ENCODE measurements at places on chromosomes 6 and 20.

GRCh38 chr20:62745279-62745951, 36.8 kb downstream of the NTSR1 start:
- no peak for DNase-seq

DNA sequence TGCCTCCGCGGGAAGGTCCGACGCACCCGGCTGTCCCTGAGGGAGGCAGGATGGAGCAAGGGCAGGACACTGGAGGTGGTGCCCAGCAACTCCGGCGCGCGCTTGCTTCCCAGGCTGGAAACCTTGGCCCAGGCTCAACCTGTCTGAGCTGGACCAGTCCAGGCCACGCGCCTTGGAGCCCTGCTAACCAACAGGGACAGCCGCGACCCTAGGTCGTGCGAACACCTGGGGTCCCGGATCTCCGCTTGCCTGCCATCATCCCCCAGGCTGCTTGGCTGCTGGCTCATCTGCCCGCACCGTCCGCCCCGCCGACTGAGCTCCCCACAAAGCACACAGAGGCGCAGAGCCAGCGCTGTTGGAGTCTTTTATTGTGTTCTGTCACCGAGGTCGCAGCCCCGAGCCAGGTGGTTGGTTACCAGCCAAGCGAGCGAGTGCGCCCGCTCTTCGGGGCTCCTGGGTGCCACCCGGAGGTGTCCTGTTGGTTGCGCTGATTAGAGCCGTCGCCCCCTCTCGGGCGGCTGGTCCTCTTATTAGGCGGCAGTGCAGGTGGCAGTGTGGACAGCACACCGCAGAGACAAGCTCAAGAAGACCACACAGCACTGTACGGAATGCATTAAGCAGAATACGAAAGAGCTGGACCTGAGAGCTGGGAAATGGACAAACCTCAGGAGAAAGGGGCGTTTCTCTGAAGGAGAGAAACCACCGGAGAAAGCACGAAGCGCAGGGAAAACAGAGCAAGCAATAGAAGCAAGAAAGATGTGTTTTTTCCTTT, 3.8 kb downstream of the COL12A1 start:
- no peak for DNase-seq

GRCh38 chr20:46663531-46663930, 12.3 kb upstream of the SLC13A3 start:
- no peak for DNase-seq

- DNase-seq, result peak; percentile 44
Measured at GRCh38 chr20:32505723-32506473, 79.2 kb downstream of the NOL4L start.

GRCh38 chr6:131029626-131030297, 33.3 kb downstream of the EPB41L2 start:
- DNase-seq, result no peak

- peak; percentile 27 for DNase-seq
Measured at GRCh38 chr20:57716202-57716601, 6.4 kb upstream of the PMEPA1 start.

GRCh38 chr20:48662711-48663110, 165.1 kb downstream of the PREX1 start:
- no peak for DNase-seq

- DNase-seq, result no peak
Measured at GRCh38 chr6:125810445-125810844, 19.7 kb downstream of the NCOA7 start.

- no peak for DNase-seq
Measured at GRCh38 chr6:76792394-76792793, 670.9 kb downstream of the HTR1B start.

DNA sequence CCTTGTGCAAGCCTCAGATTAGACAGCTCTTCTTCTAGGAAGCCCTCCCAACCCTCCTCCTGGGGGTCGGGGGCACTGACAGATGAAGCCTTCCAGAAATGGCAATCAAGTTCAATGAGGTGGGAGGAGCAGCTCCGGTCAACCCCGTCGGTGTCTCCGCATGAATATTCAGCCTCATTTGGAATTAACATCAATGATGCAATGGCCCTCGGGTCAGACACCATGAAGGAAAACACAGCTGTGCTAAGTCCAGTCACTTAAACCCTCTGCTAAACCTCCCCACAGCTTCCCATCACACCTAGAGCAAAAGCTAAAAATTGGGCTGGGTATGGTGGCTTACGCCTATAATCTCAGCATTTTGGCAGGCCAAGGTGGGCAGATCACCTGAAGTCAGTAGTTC, 36.5 kb downstream of the ZNF217 start:
- no peak for DNase-seq

DNA sequence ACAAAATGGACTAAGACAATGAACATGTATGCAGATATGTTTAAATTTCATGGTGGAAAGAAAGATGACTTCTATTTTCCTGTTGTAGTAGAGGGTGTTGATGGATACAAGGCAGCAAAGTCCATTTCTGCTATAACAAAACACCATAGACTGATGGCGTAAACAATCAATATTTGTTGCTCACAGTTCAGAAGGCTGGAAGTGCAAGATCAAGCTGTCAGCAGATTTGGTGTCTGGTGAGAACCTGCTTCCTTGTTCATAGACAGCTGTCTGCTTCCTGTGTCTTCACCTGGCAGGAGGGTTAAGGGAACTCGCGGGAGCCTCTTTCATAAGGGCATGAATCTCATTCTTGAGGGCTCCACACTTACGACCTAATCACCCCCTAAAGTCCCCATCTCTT, 83.0 kb upstream of the ELOVL5 start:
- no peak for DNase-seq

- no peak for DNase-seq
Measured at GRCh38 chr20:3925113-3925695, 36.0 kb downstream of the PANK2 start.

All from inflammatory macrophage treated with lipopolysaccharide for 1 hour (primary cell).